Amniotic epithelial cell (primary cell): ENCODE measurements at places on chromosomes 5 and 9.

DNA sequence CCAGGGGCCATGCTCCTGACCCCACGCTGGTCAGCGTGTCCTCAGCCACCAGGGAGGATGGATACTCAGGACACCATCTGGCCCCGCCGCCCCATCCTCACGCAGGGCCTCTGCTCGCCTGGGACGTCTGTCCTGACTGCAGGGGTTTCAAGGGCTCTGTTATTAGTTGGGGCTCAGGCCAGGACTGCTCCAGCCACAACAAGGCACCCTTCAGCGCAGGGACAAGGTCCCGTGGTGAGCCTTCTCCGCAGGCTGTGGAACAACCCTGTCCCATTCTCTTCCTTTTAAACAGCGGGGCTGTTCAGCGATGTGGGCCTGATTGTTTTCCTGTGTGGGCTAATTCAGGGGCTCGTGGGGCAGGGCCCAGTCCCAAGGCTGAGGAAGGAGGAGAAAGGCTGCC is 61.6 kb downstream of the SEMA4D start:
- no peak for DNase-seq

- peak; percentile 63 for DNase-seq
Observed at GRCh38 chr5:10761933-10762775, 1.1 kb upstream of the DAP start.

DNA sequence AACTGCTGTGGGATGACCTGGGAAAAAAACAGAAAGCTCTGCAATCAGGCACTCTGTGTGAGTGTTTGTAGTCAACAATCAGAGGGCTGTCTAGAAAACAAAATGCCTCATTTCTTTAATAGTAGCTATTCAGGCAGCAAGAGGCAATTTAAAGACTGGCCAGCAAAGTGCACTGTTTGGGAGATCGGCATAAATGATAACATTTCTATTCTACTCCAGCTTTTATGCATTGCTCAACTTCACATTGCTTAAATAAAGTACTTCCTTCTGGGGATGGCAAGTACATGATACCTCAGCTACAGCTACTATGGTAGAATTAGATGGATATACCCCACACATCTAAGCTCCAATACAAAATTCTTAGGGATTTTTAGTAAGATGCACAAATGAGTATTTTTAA is 193.1 kb downstream of the DCP2 start:
- DNase-seq = peak; percentile 67

DNA sequence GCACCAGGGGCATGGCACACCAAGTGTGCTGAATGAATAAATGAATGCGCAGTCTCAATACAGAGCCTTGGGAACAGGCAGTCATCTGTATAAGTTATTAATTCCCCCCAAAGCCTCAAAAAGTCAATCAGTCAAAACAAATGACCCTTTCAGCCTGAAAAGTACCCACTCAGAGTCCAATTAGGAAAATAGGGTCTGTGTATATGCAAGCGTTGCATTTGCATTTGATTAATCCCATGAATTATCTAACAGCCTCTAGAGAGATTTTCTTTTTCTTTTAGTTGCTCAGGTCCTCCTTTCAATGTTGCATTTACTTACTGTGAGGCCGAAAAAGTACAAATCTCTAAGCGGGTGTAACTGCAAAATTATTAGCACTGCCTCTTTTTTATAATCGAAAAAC is 23.4 kb downstream of the PTCH1 start:
- DNase-seq = no peak

- DNase-seq = peak; percentile 45
Observed at GRCh38 chr9:95880021-95880690, 4.7 kb downstream of the ERCC6L2 start.

DNA sequence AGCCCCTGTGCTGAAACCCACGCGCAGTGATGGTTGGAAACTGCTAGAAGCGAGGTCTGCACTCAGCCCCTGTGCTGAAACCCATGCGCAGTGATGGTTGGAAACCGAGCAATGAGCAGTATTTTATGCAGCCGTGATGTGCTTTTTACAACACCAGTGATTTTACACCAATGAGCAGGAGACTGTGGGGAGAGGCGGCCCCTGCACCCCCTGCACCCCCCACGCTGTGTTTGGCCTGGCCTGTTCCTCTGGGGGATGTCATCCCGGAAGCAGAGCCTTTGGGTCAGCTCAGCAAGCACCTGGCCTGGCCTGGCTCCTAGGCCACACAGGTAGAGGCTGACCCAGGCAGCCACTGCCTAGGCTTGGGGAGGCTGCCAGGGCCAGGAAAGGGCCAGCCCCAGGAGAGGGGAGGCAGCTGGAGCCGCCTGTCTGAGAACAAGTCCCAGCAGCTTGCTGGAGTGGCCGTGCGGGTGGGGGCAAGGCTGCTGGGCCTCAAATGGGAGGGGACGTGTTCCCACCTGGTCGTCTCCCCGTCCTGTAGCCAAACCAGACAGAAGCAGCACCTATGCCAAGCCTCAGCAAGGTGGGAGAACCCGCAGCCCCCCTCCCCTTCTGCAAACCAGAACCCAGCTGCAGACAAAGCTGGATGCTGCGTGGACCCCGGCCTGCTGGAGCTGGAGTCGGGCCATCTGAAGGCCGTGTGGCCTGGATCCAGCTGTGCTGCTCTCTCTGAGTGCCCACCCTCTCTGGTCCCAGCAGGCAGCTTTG is 46.8 kb downstream of the DBH start:
- DNase-seq = no peak

GRCh38 chr5:118006219-118006618 is 982.1 kb downstream of the DTWD2 start:
- no peak for DNase-seq

DNA sequence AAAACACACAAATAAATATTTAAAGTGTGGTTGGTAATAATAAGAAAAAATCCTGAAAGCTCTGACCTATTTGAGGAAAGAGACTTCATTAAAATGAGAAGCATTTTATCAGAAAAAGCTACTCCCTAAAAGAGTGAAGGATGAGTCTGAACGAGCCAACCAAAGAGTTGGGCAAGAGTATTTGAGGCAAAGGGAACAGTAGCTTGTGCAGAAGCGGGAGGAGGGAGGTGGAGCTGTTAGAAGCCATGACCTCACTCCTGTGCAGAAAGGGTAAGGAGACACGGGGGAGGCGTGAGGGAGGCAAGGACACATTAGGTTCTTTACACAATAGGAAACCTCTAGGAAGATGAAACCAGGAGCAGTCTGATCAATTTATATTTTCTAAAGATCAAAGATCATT is 29.4 kb downstream of the SH3RF2 start:
- peak; percentile 95 for DNase-seq

- no peak for DNase-seq
Observed at GRCh38 chr5:39058178-39058921, 15.8 kb downstream of the RICTOR start.

DNA sequence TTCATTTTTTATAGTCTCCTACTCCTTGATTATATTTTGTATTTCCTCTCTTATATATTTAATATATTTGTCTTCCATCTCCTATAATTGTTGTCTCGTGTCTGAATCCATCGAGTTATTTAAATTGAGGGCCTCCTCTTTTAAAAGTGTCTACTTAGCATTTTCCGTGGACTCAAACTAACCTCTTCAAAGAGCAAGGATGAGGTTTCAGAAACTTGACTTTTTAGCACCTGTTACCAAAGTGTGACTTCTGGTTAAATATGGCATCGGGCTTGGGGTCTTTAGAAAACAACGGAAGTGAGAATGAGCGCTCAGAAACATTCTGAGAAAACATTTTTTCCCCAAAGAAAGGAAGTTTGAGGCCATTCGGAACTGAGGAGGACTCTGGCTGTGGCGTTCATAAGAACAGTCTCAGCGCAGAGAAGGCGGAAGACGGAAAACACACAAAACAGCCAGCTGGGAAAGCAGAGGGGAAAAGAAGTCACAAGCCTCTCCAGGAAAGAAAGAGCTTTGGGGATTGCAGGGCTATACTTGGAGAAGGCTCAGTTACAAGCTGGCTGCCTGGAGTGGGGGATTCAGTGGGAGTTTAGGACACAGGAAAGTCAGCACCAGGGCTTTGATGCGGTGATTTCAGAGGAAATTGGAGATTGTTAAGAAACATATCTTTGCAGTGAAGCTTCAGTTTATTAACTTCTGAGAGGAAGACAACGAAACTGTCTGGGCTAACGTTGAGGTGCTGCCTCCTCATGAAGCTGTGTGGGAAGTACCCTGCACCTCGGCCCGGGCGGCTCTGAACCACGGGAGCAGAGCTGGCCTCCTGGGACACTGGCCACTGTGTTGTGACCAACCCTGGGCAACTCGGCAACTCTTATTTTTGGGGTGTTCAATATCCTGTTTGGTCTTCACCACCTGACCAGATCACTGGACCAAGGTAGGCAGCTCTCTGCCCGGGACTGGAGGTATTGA is 25.1 kb upstream of the IRX2 start:
- no peak for DNase-seq

- no peak for DNase-seq
Observed at GRCh38 chr5:113548396-113548795, 34.9 kb downstream of the YTHDC2 start.

DNA sequence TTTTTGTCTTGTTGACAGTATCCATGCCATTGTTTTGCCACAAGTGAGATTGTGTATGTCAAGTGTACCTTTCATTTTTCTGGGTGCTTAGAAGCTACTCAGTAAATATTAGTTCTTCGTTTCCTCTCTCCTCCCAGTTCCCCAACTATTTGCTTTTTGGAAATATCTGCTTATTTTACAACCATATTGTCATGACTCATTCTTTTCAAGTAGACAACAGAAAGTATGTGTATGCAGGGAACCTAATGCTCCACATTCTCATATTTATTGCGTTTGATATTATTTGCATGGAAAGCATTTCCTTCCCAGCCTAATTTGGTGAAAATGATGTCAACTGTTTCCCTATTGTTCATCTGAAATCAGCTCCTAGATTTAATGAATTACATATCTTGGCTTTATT is 483.7 kb upstream of the RIOK2 start:
- DNase-seq = no peak

- peak; percentile 27 for DNase-seq
Observed at GRCh38 chr9:31210978-31211570, 1173.4 kb upstream of the ACO1 start.

- no peak for DNase-seq
Observed at GRCh38 chr9:108704156-108704852, 151.5 kb downstream of the ACTL7B start.

DNA sequence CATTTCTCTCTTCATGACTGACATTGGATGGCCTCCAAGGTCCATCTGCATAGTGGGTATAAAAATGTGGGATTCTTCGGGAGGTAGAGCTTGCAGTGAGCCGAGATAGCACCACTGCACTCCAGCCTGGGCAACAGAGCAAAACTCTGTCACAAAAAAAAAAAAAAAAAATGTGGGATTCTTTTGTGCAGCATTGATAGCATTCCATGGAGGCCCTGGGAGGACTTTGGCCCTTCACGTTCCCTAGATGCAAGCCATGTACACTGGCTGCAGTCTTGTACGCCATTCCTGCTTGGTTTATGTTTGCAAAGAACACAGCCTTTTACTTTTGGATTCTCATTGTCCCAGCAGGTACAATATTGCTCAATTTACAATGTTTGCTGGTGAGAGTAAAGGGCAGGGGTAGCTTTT is 157.8 kb downstream of the SLCO4C1 start:
- no peak for DNase-seq

DNA sequence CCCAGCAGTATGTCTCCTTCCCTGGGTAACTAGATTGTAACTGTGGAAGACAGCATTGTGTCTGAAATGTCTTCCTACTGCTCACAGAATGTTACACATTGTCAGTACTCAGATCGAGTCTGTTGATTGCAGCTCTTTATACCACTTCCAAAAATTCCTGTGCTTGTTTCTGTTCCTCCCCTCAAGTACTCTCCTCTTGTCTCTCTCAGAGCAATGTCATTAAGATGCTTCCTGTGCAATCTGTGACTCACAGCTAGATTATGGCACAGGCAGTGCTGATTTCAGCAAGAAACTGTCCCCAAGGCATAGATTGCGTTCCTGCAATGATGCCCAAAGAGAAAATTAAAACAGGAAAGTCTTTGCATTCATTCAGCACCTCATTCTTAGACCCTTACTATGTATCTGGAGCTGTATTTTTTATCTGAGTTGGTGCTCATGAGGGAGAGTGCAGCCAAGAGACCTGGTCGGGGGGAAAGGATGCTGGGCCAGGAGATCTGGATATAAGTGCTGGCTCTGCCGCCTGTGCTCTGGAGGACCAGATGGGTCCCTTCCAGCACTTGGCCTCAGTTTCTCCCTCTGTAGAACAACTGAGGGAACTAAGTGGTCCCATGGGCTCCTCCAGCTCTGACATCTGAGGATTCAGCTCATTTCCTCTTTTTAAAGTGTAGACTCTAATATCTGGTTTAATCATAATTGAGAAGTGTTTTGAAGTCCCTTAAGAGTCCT is 40.8 kb upstream of the GNPDA1 start:
- peak; percentile 37 for DNase-seq

GRCh38 chr5:124755565-124755964 is 9.1 kb upstream of the ZNF608 start:
- DNase-seq = peak; percentile 58

DNA sequence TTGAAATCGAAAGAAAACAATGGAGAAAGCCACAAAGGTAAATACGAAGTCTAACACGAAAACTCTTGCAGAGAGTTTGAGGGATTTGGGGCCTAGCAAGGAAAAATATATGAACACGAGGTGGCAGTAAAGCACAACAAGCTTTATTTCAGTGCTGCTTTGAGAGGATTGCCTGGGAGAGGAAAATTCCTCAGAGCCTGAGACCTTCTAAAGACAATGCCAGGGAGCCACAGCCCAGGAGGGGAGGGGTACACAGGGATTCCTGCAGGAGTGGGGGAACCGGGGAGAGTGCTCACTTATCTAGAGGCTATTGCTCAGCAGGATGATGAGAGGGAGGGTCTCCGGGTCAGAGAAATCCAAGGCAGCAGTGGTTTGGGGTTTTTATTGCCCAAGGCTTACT is 134.9 kb upstream of the ADCY2 start:
- no peak for DNase-seq

GRCh38 chr5:151556806-151557205 is 34.3 kb downstream of the FAT2 start:
- no peak for DNase-seq
